Keratinocyte (primary cell): ENCODE measurements at places on chromosomes 13 and 19. TPM values are rescaled to one million over a fixed set of nuclear protein-coding genes. Genes with fewer than 3 reads are reported as not detected.

DNA sequence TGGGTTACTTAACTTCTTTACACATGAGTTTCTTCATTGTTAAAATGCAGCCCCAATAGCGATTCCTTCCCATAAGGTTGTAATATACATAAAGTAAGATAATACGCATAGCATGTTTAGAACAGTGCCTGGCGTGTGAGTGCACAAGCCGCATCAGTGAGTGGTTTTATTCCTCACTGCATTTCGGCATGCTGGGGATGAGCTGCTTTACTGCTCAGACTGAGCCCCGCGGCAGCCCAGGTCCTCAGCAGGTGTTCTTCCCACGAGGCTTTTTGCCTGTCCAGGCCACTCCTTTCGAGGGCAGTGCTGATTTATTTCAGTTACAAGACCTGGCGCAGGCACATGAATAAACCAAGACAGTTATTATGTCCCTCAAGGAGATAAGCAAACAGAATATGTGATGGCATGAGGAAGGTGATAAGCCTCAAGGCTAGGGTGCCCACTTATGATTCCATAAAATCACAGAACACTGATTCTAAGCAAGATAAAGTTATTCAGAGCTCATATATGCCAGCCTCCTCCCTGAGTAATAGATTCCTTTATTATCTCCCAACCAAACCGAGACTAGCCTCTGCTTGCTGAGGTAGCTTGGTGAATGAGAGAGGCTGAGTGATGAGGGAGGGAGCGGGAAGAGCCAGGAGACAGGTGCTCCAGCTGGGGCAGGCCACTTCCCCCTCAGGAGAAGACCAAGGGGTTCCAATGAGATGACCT, 505.5 kb downstream of the DIAPH3 start:
- DNase-seq = no peak

GRCh38 chr13:41900918-41901317, 60.0 kb downstream of the VWA8 start:
- no peak for DNase-seq

DNA sequence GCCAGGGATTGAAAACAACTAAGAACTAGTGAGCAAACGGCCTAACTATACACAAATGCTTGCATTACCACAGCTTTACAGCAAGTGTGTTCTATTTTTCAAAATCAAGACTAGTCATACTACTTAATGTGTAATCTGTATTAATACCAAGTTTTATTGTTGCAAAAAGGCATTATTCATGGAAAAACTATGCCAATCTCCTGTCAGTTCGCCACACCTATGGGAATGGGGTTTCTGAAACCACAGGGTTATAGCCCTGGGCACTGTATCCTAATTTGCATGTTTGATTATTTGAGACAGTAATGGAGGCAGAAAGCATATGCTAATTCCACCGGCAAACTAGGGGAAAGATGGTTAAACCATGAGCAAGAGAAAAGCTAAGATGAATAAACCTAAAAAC, 14.3 kb downstream of the GAS6 start:
- no peak for DNase-seq

DNA sequence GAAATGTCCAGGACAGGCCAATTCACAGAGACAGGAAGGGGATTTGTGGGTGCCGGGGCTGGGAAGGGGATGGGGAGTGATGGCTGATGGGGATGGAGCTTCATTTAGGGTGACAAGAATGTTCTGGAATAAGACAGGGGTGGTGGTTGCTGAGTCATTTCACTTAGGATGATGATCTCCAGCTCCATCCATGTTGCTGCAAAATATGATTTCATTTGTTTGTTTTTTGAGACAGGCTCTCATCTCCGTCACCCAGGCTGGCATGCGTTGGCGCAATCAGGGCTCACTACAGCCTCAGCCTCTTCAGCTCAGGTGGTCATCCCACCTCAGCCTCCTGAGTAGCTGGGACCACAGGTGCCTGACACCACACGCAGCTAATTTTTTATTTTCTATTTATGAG, 3.1 kb upstream of the JSRP1 start:
- no peak for DNase-seq

The ERICH6B gene
- polyA plus RNA-seq = not detected in 3 replicates

DNA sequence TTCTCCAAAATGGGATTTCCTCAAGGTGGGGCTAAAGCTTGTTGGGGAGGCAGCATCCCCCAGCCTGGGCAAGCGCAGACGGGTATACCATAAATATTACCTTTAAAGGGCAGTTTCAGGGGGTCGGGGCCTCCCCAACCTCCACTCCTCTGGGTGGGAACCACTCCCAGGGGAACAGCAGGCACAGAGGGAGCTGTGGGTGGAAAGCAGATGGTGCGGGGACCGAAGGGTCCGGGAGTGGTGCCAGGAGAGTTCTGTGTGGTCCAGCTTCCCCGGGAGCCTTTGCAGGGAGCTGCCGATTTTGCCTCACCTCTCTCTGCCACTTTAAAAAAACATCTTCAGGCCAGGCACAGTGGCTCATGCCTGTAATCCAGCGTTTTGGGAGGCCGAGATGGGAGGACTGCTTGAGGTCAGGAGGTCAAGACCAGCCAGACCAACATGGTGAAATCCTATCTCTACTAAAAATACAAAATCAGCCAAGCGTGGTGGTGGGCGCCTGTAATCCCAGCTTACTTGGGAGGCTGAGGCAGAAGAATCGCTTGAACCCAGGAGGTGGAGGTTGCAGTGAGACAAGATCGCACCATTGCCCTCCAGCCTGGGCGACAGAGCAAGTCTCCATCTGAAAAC, 5.5 kb downstream of the MAST3 start:
- DNase-seq = no peak

The NLRP7 gene
- polyA plus RNA-seq = 0.03 TPM in 1 of 3 replicates, not detected in the others

DNA sequence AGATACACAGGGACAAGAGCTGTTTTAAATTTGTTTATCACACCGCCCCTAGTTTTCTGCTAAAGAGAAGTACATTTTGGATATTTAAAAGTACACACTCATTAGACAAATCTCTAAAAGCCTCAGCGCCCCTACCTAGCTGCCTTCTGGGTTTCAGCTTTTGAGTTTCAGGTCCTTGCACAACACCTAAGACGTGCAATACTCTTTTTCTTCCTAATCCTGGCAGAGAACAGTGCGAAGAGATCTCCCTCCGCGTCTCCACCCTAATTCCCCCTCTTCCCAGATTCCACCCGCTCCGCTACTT, 421 bp upstream of the KLF5 start:
- DNase-seq = no peak

DNA sequence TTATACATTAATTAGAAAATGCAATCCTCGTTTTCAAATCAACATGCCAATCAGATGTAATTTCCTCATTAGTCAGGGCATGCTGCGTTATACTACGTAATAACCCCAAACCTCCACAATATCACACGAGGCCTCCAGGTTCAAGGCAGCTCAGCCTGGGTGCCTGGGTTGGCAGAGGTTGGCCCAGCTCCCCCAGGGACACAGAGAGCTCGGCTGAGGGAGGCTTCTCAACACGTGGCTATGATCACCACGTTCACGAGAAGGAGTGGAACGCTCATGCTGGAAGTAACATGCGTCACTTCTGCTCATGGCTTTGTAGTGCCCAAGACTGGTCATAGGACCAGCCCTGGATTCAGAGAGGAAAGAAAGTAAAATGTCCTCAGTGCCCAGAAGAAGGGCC, 144.9 kb upstream of the SOX1 start:
- no peak for DNase-seq

The ZNF557 gene
- 2.7 to 3.3 TPM (median 3.0 TPM) in 3 replicates for polyA plus RNA-seq

GRCh38 chr19:31141301-31141700, 207.9 kb downstream of the TSHZ3 start:
- no peak for DNase-seq

GRCh38 chr19:50768277-50768676, 2.0 kb upstream of the GPR32 start:
- no peak for DNase-seq

DNA sequence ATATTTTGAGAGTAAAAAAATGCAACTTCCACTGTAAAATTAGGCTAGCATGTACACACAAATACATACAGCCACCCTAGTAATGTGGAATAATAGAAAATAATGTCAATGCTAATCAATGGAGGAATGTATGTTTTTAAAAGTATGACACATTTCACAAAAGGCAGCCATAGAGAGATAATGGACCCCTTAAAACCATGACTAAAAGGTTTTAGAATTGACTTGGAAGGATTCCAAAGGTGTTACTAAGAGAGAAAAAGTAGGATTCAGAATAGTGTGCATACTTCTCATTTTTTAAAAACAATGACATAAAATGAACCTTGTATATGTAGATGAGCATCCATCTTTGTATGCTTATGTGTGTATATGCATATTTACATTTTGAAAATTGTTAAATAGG, 597.9 kb upstream of the PCDH9 start:
- DNase-seq = no peak
